ENCODE measurements at places on chromosomes 6 and 20. TPM values are rescaled to one million over a fixed set of nuclear protein-coding genes. Genes with fewer than 3 reads are reported as not detected.

- DNase-seq: no peak
Observed at GRCh38 chr6:158115102-158115501, 53.0 kb downstream of the SERAC1 start.

DNA sequence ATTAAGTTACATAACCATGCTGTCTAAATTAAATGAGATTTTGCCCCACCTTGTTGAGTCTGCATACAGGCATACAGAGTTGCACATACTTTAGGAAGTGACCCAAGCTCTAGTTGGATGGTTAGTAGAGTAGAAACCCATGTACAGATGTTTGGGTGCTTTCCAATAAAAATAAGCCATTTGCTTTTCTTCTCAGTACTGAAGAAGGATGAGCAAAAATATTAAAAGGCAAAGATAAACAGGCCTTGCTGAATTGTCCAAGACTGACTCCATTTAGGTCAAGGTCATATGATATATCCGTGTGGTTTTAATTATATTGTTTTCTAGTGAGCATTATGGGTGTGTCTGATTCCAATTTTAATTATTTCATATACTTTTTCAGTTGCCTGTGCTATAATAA, 589.4 kb downstream of the RFPL4B start:
- DNase-seq: no peak

- DNase-seq: no peak
Observed at GRCh38 chr6:52643158-52643557, 27.8 kb upstream of the TMEM14A start.

RRAGD gene
- 123 TPM for total RNA-seq

DNA sequence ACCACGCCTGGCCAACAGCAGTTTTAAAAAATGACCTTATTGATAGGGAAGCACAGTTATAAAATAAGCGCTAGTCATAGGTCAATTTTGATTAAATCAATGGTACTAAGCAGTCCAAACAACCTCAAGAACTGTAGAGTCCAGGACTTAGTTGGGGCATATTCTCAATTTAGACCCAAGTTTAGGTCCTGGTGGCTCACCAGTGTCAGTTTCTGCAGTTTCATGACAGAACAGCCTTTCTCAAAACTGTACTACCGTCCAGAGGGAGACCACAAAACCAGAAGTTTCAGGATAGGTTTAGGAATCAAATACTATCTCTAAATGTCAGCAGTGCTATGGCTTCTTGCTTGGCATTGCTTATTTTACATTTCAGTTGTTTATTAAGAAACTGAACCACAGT, 39.1 kb downstream of the LHFPL5 start:
- no peak for DNase-seq
